ENCODE measurements at places on chromosomes 1 and 21. TPM values are rescaled to one million over a fixed set of nuclear protein-coding genes. Genes with fewer than 3 reads are reported as not detected.

The TEDDM1 gene
- total RNA-seq: not detected

The HSPG2 gene
- total RNA-seq: 230 TPM

The CBS gene
- total RNA-seq: 92.1 TPM

DNA sequence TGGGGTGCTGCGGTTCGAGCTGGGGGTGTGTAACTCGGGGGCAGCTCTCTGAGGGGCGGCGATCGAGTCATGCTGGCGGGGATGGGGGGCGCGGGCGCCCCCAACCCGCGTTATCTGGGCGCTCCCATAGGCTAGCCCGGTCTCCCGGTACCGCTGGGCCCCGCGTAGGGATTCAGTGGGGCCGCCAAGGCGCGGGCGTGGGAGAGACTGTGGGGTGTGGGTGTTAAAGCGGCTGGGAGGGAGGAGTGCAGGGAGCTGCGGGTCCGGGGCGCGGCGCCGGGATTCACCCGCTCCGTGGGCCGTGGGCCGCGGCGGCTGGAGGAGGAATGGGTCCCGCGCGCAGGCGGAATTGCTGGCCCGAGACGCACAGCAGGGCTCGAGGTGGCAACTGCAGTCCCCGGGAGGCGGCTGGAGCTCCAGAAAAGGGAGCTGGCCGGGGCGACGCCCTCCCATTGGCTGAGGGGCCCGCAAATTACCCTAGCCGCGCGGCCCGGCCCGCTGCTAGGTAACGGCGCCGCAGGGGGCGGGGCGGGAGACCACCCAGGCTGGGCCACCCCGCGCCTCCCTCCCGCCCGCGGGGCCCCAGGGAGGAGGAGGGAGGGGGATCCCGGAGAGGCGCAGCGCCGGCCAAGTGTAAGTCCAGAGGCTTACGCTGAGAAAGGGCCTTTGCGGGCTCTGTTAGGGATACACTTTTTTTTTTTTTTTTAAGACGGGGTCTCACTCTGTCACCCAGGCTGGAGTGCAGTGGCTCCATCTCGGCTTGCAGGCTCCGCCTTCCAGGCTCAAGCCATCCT lies at the start of gene PTCH2:
TSS of gene PTCH2 (minus strand) at position 392 of the 794 bp plus-strand sequence. CDS start at position 71, 321 bp downstream.
- peak within 1 kb of the TSS; percentile 69 for H3K4me3 ChIP-seq
- peaks cover 12% of the 10 kb centered on the region for H3K4me1 ChIP-seq
- H3K27me3 ChIP-seq: no peaks in the 10 kb centered on the region
- H3K36me3 ChIP-seq: peaks cover 2% of the 10 kb centered on the region
- H3K27ac ChIP-seq: peak within 1 kb of the TSS; percentile 34

DNA sequence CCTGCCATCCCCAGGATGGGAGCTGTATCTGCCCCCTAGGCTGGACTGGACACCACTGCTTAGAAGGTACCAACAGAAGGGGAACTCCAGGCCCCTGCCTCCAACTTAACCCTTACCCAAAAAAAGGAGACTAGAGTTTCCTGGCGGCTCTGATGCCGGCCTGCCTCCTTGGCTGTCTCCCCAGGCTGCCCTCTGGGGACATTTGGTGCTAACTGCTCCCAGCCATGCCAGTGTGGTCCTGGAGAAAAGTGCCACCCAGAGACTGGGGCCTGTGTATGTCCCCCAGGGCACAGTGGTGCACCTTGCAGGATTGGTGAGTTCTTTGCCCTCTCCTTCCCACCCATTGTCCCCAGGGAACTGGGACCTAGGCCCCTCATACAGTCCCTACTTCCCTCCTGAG lies 8.1 kb upstream of the LRRC71 start:
- H3K4me1 ChIP-seq: no peaks in the 10 kb centered on the region
- H3K4me3 ChIP-seq: no peak overlapping the region
- no peaks in the 10 kb centered on the region for H3K27me3 ChIP-seq
- no peak for DNase-seq

GRCh38 chr21:46608672-46609111 lies 3.8 kb upstream of the S100B start:
- peaks cover 5% of the 10 kb centered on the region for H3K27me3 ChIP-seq
- no peaks in the 10 kb centered on the region for H3K36me3 ChIP-seq

DNA sequence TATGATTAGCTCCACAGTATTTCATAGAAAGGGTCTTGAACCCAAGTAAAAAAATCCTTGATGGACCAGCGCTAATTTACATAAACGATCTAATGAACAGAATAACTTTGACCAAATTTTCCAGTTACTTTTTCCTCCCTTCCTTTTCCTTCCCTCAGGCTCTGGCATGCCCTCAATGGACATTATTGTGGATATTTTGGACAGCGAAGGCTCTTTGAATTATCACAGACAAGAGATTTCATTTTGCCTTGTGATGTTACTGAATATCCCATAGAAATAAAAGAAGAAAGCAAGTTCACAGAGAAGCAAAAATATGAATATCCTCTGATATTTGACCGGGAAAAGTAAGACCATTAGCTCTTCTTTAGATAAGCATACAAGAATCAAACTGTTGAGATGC lies 60.3 kb upstream of the EXO1 start:
- H3K27me3 ChIP-seq: peaks cover 10% of the 10 kb centered on the region
- no peak overlapping the region for H3K4me3 ChIP-seq
- DNase-seq: no peak
- no peak overlapping the region for H3K27ac ChIP-seq
- H3K4me1 ChIP-seq: peaks cover 2% of the 10 kb centered on the region

DNA sequence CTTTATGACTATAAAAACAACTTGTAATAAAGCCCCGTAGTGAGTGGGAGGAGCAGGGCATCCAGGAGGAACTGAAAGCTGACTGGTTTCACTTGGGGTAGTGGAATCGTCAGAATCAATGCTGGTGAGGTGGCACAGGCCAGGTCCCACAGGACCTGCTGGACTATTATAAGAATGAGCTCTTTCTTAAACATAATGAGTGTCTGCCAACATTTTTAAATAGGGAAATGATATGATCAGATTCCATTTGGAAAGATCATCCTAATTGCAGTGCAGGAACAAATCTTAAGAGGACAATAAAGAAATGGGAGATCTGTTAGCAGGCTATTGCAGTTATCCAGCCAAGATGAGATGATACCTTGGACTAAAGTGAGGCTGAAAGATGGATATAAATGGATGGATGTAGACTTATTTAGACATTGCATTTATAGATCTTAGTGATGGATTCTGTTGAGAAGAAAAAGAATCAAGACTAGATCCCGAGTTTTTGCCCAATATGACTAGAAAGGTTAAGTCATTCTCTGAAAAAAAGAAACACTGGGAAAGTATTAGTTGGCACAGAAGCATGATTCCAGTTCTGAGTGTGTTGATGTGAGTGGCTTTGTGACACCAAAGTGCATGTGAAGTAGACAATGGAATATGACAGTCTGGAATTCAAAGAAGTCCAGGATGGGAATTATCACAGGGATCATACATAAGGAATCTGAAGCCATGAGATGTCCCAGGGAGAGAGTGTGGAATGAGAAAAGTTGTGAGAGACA lies 153.3 kb upstream of the SGIP1 start:
- DNase-seq: no peak
- H3K27me3 ChIP-seq: no peaks in the 10 kb centered on the region
- no peak overlapping the region for H3K27ac ChIP-seq
- no peaks in the 10 kb centered on the region for H3K36me3 ChIP-seq
- H3K4me3 ChIP-seq: no peak overlapping the region
- peaks cover 9% of the 10 kb centered on the region for H3K4me1 ChIP-seq

GRCh38 chr1:10556430-10557005 lies 81.8 kb downstream of the PEX14 start:
- H3K4me3 ChIP-seq: no peak overlapping the region
- no peaks in the 10 kb centered on the region for H3K27me3 ChIP-seq
- H3K36me3 ChIP-seq: peaks cover 4% of the 10 kb centered on the region
- no peak overlapping the region for H3K27ac ChIP-seq

- H3K4me3 ChIP-seq: no peak overlapping the region
- H3K4me1 ChIP-seq: no peaks in the 10 kb centered on the region
- H3K27me3 ChIP-seq: no peaks in the 10 kb centered on the region
Observed at GRCh38 chr1:216910081-216910840, 187.0 kb upstream of the ESRRG start.

Data from osteocyte (in vitro differentiated cells).